ENCODE measurements at places on chromosomes 12 and 14.

DNA sequence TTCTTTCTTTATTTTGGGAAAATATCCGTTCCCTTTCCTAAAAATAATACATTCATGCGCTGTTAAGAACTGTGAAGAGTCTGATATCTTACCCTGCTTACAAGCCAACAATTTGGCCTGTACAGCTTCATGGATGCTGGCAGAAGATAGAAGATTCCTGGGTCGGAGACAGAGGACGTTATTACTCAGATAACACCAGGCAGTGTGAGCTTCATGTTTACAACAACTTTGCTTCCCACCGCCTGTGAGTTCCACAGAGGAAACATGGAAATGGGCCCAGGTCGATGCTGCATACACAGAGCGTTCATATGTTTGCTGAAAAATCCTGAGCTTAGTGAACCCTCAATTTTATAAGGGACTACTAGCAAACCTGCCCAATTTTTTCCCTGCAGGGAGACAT lies 705.6 kb upstream of the SEL1L start:
- DNase-seq: no peak

DNA sequence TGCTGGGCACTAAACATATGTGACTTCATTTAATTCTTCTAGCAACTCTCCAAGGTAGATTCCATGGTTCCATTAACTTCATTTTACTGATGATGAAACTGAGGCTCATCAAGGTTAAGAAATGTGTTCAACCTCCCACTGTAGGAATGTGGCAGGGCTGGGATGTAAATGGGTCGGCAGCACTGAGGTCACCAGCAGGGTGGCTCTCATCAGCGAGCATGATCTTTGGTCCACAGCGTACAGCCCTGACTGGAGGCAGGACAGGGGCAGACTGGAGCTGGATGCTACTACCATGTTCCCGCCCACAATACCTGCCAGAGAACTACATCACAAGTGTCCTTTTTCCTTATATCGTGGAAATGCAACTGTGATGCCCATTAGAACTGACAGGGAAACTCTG lies 4.6 kb downstream of the APPL2 start:
- no peak for DNase-seq

DNA sequence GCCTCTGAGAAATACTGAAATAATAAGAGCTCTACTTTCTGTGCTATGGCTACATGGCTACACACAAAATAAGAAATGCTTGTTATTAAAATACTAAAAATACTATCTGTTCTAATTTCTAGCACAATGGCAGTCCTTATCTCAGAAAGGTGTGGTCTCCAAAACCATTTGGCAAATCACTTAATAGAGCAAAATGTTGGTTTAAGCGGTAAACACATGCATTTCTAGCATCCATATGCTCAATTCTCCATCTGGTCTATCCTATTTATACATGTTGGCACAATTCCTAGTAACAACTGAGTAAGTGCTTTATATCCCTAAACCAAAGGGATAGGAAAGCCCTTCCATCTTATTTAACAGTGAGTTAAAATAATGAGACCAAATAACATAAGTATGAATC lies 107.0 kb downstream of the PAPLN start:
- DNase-seq: no peak

GRCh38 chr12:92582475-92582874 lies 120.3 kb upstream of the PLEKHG7 start:
- DNase-seq: no peak

DNA sequence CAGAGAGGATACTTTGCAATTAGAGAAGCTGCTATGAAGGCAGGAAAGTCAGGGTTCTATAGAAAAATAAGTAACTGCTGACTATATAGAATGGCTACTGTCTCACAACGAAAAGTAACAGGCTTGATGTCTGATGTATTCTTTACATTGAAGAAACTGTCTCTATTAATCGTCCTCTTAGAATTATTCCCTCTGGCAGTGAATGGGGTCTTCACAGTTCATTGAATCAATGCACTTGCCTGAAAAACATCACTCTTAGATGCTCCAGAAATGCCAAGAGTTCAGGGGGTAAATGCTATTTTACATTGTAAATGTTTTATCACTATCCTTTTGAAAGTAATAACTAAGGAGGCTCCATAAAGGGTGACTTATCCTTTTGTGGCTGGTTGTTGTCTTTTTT lies 37.7 kb upstream of the CRACR2A start:
- DNase-seq: no peak

GRCh38 chr14:105897725-105898113 lies 371.3 kb downstream of the TMEM121 start:
- no peak for DNase-seq
